ENCODE measurements at places on chromosomes 13 and 19.

DNA sequence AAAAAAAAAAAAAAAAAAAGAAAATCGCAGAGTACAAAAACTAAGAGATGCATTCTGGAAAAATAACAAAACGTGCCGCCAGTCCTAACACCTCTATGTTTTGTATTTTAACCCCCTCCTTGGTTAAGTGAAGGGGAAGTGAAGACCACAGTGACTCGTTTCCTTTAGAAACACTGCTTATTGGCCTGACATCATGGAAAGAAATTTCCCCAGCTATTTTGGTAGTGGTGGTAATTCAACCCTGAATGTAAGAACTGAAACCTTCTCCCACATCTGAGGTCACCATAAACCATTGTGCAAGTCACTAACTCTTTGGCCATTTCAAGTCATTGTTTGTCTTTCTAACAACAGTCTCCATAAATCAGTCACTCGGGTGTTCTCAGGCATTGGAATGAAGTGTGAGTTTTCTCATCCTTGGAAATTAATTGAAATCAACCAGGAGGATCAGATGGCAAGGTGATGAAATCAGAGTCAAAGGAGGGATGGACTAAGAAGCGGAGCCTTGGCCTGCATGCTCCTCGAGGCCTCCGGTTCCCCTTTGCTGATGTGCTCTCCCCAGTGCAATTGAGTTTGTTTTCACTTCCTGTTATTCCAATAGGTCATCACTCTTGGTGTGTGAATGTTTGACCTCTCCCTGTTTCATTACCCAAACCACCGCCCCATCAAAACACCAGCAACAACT is 443.9 kb downstream of the FGF9 start:
- DNase-seq: no peak

- no peak for DNase-seq
These were observed 17.9 kb upstream of the TINCR start for GRCh38 chr19:5585461-5586299.

DNA sequence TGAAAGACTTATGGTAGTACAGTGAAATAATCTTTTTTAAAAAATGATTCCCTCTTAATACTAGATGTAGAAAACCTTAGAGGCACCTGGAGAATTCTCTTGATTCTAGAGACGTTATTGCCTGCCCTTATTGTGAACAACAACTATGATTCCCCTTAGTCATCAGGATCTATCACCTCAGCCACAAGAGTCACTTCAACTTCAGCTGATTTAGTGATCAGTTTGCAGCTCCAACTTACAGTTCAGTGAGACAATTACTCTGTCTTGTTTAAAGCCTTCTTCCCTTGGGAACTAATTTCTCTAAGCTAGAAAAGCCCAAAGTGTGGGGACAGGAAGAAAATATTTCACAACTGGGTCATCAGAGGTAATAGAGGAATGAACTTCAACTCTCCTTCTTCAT is 254.3 kb upstream of the SLITRK1 start:
- no peak for DNase-seq

GRCh38 chr13:111217641-111218040 is 102.5 kb downstream of the ARHGEF7 start:
- no peak for DNase-seq

DNA sequence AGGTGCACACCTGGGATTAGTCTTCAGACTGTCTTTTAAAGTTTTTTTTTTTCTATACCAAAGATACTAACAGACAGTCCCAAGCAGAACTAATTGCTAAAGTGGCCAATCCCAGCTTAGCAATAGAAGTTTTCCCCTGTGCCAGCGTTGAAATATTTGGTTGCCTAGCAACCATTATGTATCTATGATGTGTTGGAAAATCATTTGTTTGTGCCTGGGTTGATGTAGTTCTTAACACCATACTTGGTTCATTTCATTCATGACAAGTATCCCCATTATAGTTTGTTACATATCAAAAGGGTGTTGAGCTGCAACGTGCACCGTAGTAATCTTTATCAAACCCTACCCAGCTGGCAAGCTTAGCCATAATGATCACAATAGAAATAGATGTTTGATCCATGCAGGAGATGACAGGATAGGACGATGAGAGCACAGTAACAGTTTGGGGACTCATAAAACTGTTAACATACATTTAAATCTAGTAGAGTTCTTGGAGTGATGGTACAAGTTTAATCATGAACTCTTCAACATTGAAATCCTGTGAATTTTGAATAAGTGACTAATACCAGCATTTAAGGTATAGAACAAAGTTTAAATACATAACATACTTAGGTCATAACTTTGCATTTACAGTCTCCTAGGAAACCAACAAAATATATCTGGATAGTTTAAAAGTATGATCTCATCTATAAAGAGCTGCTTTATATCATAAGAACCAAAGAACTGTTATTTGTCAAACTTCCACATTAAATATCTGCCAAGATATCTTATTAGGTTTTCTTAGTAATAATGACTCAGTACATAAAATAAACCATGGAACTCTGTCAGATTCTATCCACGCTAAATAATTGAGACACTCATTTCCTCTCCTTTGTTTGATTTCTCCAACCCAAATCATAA is 73.4 kb downstream of the MBNL2 start:
- no peak for DNase-seq

DNA sequence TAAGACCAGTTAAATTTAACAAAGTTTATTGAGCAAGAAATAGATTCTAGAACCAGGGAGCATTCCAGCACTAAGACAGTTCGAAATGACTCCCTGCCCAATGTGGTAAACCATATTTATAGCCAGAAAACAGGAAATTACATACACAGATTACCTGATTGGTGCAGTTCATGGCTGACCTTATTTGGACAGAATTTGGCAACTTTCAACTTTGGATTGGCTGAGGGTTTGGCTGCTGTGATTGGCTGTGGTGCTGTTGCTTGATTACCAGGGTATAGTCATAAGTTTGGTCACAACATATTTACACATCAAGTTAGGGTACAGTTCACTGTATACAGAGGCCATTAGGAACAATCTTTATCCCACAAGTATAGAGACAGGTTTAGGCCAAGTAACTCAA is 984.8 kb upstream of the MIR17HG start:
- DNase-seq: no peak

- DNase-seq: no peak
These were observed 11.3 kb downstream of the ATP7B start for GRCh38 chr13:51999921-52000320.

DNA sequence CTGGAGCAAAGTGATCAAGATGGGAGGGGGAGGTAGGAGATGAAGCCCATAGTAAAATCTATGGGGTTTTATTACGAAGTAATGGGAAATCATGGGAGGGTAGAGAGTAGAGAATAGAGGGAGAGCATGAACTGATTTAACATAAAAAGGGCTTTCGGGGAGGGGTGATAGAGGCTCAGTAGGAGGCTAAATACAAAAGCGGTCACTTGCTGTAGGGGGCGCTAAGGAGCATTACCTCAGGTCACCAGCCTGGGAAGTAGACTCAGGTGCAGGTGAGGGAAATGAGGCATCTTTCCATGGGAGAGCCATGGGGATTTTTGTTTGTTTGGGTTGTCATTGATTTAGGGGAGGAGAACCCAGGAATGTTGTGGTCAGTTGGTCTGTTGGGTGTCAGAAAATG is 14.1 kb downstream of the KRTDAP start:
- DNase-seq: no peak

DNA sequence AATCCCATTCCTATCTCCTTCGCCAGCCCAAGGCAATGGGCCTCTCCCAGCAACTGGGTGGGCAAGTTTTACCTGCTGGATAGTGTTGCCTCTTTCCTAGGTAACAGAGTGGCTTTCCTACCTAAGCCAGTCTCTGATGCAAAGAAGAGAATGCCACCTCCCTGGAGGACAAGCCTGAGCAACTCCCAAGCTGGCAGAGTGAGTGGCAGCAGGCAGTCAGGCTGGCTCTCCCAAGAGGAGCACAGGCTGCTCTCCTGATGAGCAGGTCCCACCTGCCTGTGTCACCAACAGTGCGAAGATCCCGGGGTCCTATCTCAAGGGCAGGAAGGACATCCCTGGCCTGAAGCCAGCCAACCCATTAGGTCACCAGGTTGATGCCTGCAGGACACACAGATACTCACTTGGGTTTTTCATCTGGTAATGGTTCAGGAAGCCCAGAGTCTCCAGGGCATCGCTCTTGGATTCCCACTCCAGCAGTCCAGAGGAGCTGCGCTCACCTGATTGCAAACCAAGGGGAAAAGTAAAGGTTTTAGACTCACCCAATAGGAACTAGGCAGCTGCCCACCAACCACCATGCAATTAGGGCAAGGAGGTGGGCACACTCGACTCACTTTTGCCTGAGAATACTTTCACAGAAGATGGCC is 5.5 kb upstream of the ECH1 start:
- no peak for DNase-seq

- DNase-seq: no peak
These were observed 319.5 kb downstream of the SHISA2 start for GRCh38 chr13:25732111-25732865.

GRCh38 chr19:33171916-33172359 is 22.2 kb upstream of the LRP3 start:
- DNase-seq: no peak

DNA sequence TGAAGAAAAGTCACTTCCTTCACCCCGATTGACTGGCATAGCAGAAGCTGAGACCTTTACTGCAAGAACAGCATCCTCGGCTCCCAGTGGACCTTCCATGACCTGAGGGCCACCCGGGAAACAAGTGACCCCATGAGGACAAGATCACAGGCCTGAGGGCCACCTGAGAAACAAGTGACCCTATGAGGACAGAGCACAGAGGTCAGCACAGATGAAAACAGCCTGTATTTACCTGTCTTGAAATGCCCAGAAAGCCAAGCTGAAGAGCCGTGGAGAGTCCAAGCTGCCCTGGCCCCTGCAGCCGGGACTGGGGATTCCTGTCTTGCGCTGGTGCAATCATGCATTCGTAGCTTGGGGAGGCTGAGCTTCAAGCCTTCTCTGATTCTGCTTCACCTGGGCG is 114.2 kb upstream of the SPACA7 start:
- DNase-seq: no peak

- DNase-seq: no peak
These were observed 1319.2 kb upstream of the SLC10A2 start for GRCh38 chr13:104385404-104385803.

DNA sequence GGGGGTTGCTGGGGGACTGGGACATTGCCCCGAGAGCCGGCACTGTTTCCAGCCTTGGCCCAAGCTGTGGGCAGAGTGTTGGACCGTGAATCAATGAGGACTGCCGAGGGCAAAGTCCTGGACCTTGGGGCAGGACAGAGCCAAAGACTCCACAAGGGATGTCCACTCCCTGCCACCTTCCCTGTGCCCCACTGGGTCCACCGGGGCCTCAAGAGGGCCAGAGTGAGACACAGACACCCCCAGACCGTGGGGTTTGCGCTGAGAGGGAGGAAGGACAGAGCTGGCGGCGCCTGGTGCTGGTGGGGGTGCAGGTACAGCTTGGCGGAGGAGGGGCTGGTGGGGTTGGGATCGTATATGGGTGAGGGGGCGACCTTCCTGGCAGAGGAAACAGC is 11.8 kb downstream of the MAST3 start:
- no peak for DNase-seq

GRCh38 chr19:49368711-49369358 is 5.2 kb downstream of the DKKL1 start:
- DNase-seq: no peak

- no peak for DNase-seq
These were observed 35.1 kb downstream of the TMEM255B start for GRCh38 chr13:113794086-113794485.

- DNase-seq: peak; percentile 87
These were observed 1.2 kb upstream of the ING1 start for GRCh38 chr13:110712081-110712848.

GRCh38 chr19:28694812-28695211 is 518.1 kb downstream of the UQCRFS1 start:
- DNase-seq: no peak

- DNase-seq: no peak
These were observed 44.3 kb downstream of the ZNF585A start for GRCh38 chr19:37127999-37128820.

DNA sequence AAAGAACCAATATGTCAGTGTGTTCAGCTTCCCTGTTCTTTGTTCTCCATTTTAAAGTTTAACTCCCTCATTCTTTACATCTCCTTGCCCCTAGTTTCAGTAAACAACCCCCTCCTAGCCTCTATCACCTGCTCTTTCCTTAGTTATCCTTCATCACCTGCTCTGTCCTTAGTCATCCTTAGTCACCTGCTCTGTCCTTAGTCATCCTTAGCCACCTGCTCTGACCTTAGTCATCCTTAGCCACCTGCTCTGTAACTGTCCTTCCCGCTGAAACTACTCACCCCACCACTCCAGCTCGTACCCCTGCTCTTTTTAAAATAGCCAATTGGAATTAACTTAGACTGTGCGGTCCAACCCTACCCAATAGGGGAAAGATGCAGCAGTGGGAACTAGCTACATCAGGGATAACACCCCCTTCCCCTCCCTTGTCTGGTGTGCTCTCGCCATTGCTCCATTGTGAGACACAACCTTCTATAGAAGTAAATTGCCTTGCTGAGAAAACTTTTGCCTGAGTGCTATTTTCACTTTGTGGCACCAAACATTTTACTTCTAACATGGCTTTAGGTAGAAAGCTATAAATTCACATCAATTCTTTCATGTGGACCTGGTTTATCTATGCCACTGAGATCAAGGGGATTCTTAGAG is 16.2 kb downstream of the EDNRB start:
- no peak for DNase-seq

DNA sequence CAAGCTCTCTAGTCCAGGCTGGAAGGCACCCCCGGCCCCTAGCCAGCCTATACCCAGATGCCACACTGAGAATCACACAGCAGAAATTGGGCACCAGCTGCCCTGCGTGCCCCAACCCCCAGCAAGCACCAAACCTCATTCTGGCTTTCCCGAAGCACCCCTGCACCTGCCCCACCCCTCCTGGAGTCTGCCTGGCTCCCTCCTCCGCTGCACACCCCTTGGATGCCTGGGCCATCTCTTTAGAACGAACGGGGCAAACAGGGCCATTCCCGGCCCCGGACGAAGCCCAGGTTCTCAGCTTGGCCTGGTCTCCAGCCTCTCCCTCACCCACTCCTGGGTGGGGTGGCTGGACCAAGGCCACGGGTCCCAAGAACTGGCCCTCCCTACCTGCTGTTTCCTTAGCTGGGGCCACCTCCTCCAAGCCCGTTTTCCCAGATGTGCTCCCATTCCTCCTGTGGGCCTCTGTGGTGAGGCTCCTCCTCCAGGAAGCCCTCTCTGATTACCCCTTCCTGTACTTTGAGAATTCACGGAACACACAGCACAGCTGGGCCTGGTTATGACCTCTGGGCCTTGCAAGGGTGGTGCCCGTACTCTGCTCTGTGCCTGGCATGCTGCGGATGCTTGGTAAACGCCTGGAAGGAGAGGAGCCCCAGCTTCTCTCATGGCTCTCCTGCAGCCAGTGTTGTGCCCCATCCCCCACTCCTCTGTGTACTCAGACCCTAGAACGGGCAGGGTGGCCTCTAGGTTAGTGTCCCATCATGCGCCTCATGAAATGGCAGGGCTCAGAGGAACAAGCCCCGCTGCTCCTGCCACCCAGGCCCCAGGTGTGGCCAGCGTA is 21.4 kb downstream of the CEBPG start:
- no peak for DNase-seq

DNA sequence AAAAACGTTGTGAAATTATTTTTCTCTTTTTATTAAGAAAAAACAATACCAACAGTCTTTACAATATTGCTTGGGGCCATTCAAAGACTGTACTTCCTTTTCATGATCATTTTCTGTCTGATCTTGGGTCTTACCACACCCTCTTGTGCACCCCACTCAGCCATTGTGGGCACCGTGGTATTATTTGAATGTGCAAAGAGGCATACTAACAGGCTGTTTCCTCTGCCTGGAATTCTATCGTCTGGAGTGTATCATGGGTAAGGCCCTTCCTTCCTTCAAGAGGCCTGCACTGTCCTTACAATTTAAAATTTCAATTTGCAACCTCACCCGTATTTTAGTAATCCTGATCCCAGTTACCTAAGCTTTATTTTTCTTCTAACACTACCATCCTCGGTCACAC is 76.5 kb downstream of the FGF14 start:
- DNase-seq: no peak

- DNase-seq: no peak
These were observed 80.2 kb downstream of the TEX26 start for GRCh38 chr13:31012655-31013024.
